ENCODE measurements at places on chromosomes 16 and 17.

GRCh38 chr17:67707442-67707841 is 10.3 kb upstream of the NOL11 start:
- no peaks in the 10 kb centered on the region for H3K4me1 ChIP-seq
- no peak for DNase-seq
- no peak overlapping the region for H3K27ac ChIP-seq
- no peak overlapping the region for H3K4me3 ChIP-seq
- H3K36me3 ChIP-seq: no peaks in the 10 kb centered on the region

- no peaks in the 10 kb centered on the region for H3K36me3 ChIP-seq
- no peak overlapping the region for H3K4me3 ChIP-seq
- H3K4me1 ChIP-seq: peaks cover 21% of the 10 kb centered on the region
- H3K27me3 ChIP-seq: peaks cover 35% of the 10 kb centered on the region
- no peak overlapping the region for H3K27ac ChIP-seq
Measured at GRCh38 chr16:87496447-87496801, 3.6 kb upstream of the ZCCHC14 start.

DNA sequence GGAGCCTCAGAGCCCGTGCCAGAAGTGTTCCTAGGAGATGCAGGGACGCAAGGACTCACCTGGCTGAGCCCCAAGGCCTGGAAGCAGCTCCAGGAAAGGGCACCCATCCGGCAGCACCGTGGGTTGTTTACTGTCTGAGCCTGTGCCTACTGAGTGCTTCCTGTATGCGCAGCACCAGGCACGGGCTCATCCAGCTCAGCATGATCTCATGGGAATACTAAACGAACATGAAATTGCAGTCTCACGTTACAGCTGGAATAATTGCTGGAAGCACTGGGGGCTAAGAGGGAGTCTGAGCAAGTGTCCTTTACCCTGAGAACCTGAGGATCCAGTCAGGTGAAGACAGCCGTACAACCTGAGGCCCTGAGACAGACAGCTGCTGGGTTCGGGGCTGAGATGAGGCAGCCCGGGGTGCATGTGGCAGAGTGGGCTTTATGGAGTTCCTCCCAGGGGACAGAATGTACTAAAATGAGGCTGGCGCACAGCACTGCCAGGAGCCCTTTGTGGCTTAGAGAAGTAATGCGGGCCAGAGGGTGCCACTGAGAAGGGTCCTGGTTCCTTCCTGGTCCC is 5.4 kb downstream of the CTRL start:
- H3K27me3 ChIP-seq: no peaks in the 10 kb centered on the region
- H3K4me3 ChIP-seq: no peak overlapping the region

DNA sequence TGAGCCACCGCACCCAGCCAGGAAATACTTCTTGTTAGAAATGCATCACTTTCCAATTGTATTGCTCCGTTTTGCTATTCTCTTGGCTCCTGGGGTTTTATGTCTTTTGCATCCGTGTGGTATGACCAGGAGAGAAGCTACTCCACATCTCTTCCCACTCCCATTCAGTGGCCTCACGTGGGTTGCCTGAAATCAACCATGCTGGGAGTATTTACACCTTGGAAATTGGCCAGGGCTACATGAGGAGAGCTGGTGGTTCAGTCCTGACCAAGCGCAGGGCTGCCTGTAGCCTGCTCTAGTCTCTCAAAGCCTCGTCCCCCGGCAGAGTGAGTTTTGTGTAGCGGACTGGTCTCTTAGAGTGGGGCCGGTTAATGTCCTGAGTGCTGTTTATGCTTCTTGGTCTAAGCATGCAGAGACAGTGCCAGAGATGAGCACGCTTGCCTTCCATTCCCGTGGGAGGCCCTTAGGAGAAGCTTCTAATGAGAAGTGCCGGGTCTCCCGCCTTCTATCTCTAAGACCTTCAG is 3.8 kb downstream of the WFDC1 start:
- H3K27ac ChIP-seq: no peak overlapping the region
- peaks cover 36% of the 10 kb centered on the region for H3K27me3 ChIP-seq
- H3K4me1 ChIP-seq: no peaks in the 10 kb centered on the region
- no peak overlapping the region for H3K4me3 ChIP-seq
- no peaks in the 10 kb centered on the region for H3K36me3 ChIP-seq

DNA sequence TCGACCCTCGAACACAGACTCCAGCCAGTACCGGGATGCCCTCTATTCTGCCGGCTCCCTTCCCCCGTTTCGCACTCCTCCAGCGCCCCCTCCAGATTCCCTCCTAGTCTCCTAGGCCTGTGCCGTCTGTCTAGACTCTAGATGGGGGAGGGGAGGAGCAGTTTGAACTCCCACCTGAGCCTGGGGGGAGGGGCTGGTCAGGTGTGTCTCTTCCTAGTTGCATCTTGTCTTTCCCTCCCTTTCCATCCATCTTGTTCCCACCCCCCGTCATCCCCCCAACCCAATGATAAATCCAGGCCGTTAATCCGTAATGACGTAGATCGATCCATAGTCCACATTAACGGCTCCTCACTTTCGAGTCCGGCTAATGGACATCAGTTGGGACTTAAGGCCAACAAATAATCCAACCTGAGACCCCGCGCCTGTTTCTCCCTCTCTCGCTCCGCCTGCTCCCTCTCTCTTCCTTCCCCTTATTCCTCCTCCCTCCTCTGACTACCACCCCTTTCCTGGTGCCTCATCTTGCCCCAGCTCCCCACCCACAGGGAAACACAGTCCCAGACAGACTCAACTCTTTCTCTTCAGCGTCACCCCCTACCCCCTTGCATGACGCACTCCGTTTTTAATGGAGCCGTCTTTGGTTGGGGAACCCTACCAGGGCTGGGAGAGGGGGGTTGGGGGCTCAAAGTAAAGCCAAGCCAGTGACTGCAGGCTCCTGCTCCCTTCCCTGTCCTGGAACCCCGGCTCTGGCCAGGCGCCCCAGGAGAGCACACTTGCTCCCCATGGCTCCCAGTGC is 3.4 kb upstream of the HOXB5 start:
- peak overlapping the region; percentile 80 for H3K4me3 ChIP-seq
- H3K4me1 ChIP-seq: peaks cover 55% of the 10 kb centered on the region
- H3K27me3 ChIP-seq: peaks cover 88% of the 10 kb centered on the region
- no peaks in the 10 kb centered on the region for H3K36me3 ChIP-seq

- H3K4me1 ChIP-seq: peaks cover 41% of the 10 kb centered on the region
- no peak for DNase-seq
- no peaks in the 10 kb centered on the region for H3K36me3 ChIP-seq
- no peak overlapping the region for H3K4me3 ChIP-seq
- H3K27me3 ChIP-seq: peaks cover 3% of the 10 kb centered on the region
- no peak overlapping the region for H3K27ac ChIP-seq
Measured at GRCh38 chr16:56606476-56607108, 1.8 kb upstream of the MT2A start.

GRCh38 chr17:59371416-59372100 is 40.1 kb downstream of the YPEL2 start:
- peak overlapping the region; percentile 55 for H3K27ac ChIP-seq
- H3K4me3 ChIP-seq: no peak overlapping the region
- peaks cover 14% of the 10 kb centered on the region for H3K36me3 ChIP-seq
- peaks cover 70% of the 10 kb centered on the region for H3K4me1 ChIP-seq
- no peak for DNase-seq

GRCh38 chr16:74743668-74744299 is 30.8 kb downstream of the FA2H start:
- H3K4me3 ChIP-seq: no peak overlapping the region
- H3K4me1 ChIP-seq: no peaks in the 10 kb centered on the region
- H3K27me3 ChIP-seq: no peaks in the 10 kb centered on the region
- DNase-seq: no peak

GRCh38 chr16:13291591-13292333 is 390.4 kb downstream of the SHISA9 start:
- H3K27ac ChIP-seq: no peak overlapping the region
- no peak overlapping the region for H3K4me3 ChIP-seq
- no peaks in the 10 kb centered on the region for H3K4me1 ChIP-seq
- H3K36me3 ChIP-seq: no peaks in the 10 kb centered on the region
- DNase-seq: no peak

DNA sequence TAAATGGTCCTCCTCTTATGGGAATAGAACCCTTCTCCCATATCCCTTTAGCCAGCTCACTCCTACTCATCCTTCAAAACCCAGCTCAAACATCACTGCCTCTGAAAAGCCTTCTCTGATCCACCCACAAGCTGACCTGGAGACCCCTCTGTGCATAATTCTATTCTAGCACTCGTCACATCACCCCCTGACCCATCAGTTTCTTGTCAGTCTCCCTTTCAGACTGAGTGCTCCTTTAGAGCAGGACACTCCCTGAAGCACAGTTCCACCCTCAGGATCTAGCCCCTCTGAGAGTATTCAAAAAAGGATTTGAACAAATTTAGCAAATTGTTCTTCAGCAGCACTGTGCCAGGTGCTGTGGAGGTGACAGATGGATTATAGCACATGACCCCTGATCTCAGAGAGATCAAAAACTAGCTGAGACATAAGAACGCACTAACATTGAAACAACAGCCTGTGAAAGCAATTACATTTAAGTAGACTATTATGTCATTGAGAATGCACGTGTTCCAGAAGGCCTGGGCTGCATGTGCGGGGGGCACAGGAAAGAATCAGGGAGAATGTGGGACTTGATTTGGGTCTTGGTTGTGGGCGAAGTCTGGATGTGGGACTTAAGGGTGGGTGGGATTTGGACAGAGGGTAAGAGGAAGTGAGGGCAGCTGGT is 43.5 kb downstream of the MRPS23 start:
- H3K36me3 ChIP-seq: no peaks in the 10 kb centered on the region
- H3K27ac ChIP-seq: no peak overlapping the region
- no peaks in the 10 kb centered on the region for H3K4me1 ChIP-seq
- no peak overlapping the region for H3K4me3 ChIP-seq
- H3K27me3 ChIP-seq: peaks cover 40% of the 10 kb centered on the region

GRCh38 chr17:31550389-31551056 is 159.0 kb downstream of the RAB11FIP4 start:
- H3K27me3 ChIP-seq: peaks cover 17% of the 10 kb centered on the region
- no peaks in the 10 kb centered on the region for H3K36me3 ChIP-seq
- H3K27ac ChIP-seq: peak overlapping the region; percentile 73

GRCh38 chr16:30923554-30924075 is at the start of gene FBXL19:
FBXL19 (plus strand) TSS chr16:30923572; CDS start chr16:30925755, 2,183 bp downstream.
- peak within 1 kb of the TSS; percentile 98 for H3K4me3 ChIP-seq
- peaks cover 25% of the 10 kb centered on the region for H3K4me1 ChIP-seq
- peak within 1 kb of the TSS; percentile 98 for H3K27ac ChIP-seq
- peak; percentile 47 for DNase-seq
- H3K36me3 ChIP-seq: no peaks in the 10 kb centered on the region
- H3K27me3 ChIP-seq: no peaks in the 10 kb centered on the region

GRCh38 chr17:55158439-55158838 is 106.3 kb upstream of the HLF start:
- H3K4me3 ChIP-seq: no peak overlapping the region
- H3K27ac ChIP-seq: no peak overlapping the region
- H3K36me3 ChIP-seq: no peaks in the 10 kb centered on the region

DNA sequence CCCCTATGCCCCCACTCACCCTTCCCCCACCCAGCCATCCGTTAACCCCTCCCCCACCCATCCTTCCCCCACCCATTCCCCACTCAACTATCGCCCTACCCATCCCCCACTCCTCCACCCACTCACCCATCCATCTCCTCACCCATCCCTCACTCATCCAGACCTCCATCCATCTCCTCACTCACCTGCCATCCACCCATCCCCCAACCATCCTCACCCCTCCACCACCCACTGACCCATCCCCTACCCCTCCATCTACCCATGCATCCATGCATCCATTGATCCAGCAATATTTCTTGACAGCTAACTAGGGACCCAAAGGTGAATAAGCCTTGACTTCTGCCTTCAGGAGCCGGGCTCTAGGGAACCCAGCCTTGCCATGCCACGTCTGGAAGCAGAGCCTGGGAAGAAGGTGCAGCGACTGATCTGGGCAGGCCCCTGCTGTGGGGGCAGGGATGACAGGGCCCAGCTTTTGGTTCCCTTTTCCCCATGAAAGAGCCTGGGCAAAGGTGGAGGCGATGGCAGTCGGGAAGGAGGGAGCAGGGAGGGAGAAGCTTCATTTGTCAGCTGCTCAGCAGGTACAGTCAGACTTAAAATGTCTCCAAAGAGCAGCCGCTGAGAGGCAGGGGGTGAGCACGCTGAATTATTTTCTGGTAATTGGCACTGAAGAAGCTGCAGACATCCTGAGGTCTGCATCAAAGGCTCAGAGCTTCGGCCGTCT is 23.1 kb upstream of the DOC2B start:
- no peak overlapping the region for H3K4me3 ChIP-seq
- no peak overlapping the region for H3K27ac ChIP-seq
- no peaks in the 10 kb centered on the region for H3K36me3 ChIP-seq
- peaks cover 13% of the 10 kb centered on the region for H3K27me3 ChIP-seq

- no peaks in the 10 kb centered on the region for H3K36me3 ChIP-seq
- H3K27ac ChIP-seq: no peak overlapping the region
- no peak for DNase-seq
- peaks cover 6% of the 10 kb centered on the region for H3K4me1 ChIP-seq
- H3K27me3 ChIP-seq: peaks cover 29% of the 10 kb centered on the region
Measured at GRCh38 chr17:46974086-46974485, 5.0 kb downstream of the RPRML start.

- DNase-seq: no peak
- H3K36me3 ChIP-seq: peaks cover 34% of the 10 kb centered on the region
- H3K4me1 ChIP-seq: peaks cover 23% of the 10 kb centered on the region
- no peaks in the 10 kb centered on the region for H3K27me3 ChIP-seq
- H3K4me3 ChIP-seq: no peak overlapping the region
Measured at GRCh38 chr17:4968486-4969046, 949 bp upstream of the SPAG7 start.

DNA sequence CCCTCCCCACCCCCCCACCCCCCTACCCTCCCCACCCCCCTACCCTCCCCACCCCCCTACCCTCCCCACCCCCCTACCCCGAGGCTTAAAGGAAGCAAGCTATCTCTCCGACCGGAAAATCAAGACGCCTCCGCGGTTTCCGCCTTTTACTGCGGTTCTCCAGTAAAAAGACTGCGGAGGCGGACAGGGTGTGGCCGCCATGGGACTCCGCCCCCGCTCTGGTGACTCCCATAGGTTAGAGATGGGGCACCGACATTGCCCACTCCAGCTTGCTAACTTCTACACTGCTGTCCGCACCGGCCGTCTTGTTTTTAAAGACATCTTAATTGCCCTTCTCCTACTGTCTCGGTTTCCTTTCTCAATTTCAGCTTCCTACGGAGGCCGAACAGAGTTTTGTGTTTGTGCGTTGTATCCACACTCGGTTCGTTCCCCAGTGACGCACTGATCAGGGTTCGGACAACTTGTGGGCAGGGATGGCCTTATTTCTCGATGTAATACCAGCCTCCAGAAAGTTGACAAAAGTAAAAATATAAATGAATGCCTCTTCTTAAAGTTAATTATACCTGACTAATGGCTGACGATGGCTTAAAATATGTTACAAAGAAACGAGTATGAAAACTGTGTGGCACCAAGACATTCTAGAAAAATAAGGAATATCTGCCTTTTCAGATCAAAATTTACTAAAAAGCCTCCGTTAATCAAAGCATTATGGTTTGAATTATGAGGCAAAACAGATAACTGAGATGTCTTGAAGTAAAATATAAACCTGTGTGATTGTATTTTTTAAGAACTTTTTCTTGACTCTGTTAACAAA is 1.1 kb upstream of the ZNF200 start:
- DNase-seq: peak; percentile 76
- peaks cover 31% of the 10 kb centered on the region for H3K4me1 ChIP-seq
- peak overlapping the region; percentile 77 for H3K27ac ChIP-seq
- peak overlapping the region; percentile 65 for H3K4me3 ChIP-seq
- H3K36me3 ChIP-seq: peaks cover 45% of the 10 kb centered on the region
- no peaks in the 10 kb centered on the region for H3K27me3 ChIP-seq

GRCh38 chr16:67800338-67800926 is 5.9 kb downstream of the RANBP10 start:
- no peak for DNase-seq
- H3K27ac ChIP-seq: peak overlapping the region; percentile 79
- H3K4me1 ChIP-seq: peaks cover 55% of the 10 kb centered on the region
- peaks cover 67% of the 10 kb centered on the region for H3K36me3 ChIP-seq

All from activated CD4-positive, alpha-beta memory T cell treated with anti-CD3 and anti-CD28 coated beads, Interleukin-2, amount 10 ng/mL, durations not matched to agents 7 days and 5 days (primary cell).